ENCODE measurements at places on chromosomes 3 and 15. TPM values are rescaled to one million over a fixed set of nuclear protein-coding genes. Genes with fewer than 3 reads are reported as not detected.

RBPMS2 gene
- total RNA-seq = 0.93 TPM

GABRB3 gene
- total RNA-seq = 44.0 TPM

ACTC1 gene
- 136 TPM for total RNA-seq

CPEB1 gene
- total RNA-seq = 9.8 TPM

INKA1 gene
- 3.4 TPM for total RNA-seq

ZIC4 gene
- 5.5 TPM for total RNA-seq

PLS1 gene
- 11.1 TPM for total RNA-seq

REC114 gene
- total RNA-seq = not detected

LINS1 gene
- total RNA-seq = 113 TPM

DNAH12 gene
- total RNA-seq = 0.71 TPM

SLC28A2 gene
- not detected for total RNA-seq
